GM12878 (cell line): ENCODE measurements at places on chromosomes 12 and 14.

GRCh38 chr14:84882830-84883229 is 647.1 kb upstream of the FLRT2 start:
- no peak for DNase-seq

- DNase-seq: no peak
Measured at GRCh38 chr14:67806246-67806645, 10.1 kb downstream of the ZFYVE26 start.

GRCh38 chr12:100263131-100263530 is 3.7 kb downstream of the DEPDC4 start:
- DNase-seq: no peak

DNA sequence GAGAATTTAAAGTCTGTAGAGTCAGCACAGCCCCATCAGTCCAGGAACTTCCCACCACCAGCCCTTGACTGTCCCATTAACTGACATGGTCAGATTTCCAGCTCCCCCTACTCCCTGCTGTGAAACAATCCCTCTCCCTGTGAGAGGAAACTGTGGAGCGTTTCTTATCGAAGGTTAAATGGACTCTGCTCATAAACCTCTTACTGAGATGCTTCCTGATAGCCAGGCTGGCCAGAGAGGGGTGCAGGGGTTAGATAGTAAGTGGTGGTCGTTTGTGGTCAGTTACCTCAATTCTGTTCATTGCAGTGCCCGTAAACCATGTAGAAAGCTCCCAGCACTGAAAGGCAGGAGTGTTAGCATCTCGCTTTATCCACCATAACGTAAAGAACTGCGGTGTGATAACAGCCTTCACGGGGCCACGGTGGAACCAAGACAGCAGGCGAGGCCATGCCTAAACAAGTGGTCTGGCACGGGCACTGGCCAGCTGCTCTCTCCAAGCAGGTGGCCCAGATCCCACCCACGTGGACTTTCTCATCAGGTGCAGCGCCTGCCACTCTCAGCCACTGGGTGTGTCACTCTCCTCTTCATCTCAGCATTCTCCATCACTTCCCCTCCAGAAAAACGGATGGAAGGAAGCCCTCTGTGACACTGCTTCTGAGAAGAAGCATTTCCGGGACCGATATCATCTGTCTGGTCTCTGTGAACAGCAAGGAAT is 102.2 kb downstream of the FBXL14 start:
- DNase-seq: no peak

GRCh38 chr14:51784466-51784865 is 75.9 kb upstream of the GNG2 start:
- DNase-seq: no peak

DNA sequence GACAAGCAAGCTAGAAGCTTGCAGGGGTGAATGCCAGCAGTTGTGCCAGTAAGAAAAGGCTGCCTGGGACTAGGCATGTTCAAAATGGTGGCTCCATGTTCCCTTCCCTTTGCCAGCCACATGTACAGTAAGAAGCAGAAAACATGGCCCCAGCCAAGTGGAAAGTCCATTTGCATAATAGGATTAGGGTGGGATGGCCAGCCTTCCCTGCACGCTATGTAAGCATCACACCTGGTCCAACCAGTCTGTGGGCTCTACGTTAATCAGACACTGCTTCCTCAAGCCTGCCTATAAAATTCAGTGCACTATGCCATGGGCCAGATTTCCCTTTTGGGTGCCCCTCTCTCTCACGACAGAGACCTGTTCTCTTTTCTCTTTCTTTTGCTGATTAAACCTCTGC is 288.4 kb downstream of the GXYLT1 start:
- DNase-seq: no peak

DNA sequence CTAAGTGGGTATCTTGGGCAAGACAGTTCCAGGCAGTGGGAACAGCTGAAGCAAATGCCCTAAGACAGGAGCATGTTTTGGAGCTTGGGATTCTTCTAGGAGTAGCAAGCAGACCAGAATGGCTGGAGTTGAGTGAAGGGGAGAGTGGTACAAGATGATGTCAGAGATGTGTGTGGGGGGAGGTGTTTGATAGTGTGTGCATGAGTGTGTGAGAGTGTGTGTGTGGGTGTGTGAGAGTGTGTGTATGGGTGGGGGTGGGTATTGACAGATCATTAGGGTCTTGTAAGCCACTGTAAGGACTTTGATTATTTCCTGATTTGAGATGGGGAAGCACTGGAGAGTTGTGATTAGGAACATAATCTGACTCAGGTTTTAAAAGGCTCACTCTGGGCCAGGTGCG is 78.4 kb downstream of the TTC8 start:
- no peak for DNase-seq

DNA sequence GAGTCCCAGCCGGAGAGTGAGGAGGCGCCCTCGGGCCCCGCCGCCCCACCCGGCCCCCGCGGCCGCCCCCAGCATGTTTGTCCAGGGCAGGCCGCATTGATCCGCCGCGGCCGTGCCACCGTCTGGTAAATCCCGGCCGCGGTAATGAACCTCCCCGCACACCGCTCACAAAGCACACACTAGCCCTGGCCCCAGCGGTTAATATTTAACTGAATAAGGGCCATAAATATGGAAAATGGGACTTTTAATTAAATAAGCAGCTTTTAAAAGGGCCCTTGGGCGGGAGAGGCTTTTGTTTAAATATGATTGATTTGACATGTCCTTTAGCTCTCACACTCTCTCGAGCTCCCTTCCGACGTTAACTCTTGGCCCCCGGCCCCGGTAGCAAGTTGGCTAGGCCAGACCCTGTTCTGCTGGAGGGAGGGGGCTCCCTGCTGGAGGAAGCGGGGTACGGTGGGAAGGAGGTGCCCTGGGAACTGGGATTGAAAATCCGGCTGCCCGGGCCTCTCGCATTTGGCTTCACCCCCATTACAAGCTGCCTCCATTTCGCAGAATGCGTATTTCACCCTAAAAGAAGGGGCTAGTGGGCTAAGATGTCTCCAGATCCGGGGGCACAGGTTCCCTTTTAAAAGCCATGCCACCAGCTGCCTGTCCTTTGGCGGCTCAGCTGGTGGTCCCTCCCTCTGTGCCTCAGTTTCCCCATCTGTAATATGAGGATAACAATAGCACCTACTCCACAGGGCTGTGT is 199.8 kb downstream of the RBM19 start:
- no peak for DNase-seq

GRCh38 chr14:95386536-95387095 is 66.9 kb upstream of the CLMN start:
- no peak for DNase-seq
